ENCODE measurements at places on chromosomes 3 and 15.

GRCh38 chr3:172516318-172517214 is 6.7 kb downstream of the TNFSF10 start:
- DNase-seq: no peak

DNA sequence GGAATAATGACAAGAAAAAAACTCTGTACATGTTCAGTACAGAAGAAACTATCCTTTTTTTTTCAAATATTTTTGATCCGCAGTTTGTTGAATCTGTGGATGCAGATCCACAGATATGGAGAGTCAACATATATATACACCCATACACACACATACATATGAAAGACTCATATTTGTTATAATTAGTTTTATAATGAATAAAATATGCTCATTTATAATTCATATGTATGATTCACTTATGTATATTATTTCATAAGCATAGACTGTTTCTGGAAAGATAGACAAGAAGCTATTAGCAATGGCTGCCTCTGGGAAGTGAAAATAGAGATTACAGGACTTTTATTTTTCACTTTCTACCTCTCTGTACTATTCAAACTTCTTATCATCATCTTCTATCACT is 9.8 kb downstream of the DZIP1L start:
- DNase-seq: no peak

DNA sequence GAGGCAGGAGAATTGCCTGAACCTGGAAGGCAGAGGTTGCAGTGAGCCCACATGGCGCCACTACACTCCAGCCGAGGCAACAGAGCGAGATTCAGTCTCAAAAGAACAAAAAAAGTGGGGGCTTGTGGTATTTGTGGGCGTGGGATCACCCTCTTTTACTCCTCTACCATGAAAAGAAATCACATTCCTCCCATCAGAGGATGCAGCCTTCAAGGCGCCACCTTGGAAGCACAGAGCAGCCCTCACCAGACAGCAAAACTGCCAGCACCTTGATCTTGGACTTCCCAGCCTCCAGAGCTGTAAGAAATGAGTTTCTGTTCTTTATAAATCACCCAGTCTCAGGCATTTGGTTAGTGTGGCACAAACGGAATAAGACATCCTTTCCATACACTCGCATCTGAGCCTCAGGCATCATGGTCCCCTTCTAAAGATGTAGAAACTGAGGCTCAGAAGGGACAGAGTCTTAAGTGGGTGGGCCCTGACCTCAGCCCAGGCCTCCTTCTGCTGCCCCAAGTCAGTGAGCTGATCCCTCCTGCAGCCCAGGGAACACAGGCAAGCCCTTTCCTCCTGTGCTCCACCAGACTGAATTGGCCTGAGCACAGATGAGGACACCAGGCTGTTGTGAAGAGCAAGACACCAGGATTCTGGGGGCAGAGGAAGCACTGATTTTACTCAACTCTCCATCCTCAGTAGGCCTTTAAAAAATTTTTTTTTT is 201.7 kb upstream of the LINGO1 start:
- no peak for DNase-seq

DNA sequence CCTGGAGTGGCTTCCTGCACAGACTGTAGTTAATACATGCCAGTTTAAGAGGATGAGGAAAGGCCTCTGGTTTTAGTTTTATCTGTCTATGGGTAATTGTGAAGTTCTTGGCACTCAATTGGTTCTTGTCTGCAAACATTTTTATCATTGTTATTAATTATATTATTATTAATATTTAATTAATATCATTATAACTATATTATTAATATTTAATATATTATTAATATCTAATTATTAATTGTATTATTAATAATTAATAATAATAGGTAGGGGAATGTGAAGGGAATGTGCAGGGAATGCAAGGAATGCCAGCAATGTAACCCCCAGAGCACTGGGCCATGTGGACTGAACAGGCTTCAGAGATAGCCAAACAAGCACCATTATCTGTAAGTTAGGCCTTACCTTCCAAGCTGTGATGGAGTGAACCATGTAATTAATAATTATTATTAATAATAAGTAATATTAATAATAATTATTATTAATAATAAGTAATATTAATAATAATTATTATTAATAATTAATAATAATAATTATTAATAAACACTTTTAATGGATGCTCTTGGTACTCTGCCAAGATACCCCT is 79.8 kb upstream of the NMNAT3 start:
- DNase-seq: no peak

- peak; percentile 72 for DNase-seq
Measured at GRCh38 chr3:119559441-119559963, at the start of gene CD80. Gene CD80 (minus strand): TSS chr3:119559614. CDS start chr3:119557728, 1,886 bp downstream.

- no peak for DNase-seq
Measured at GRCh38 chr3:139517321-139518065, 22.0 kb downstream of the RBP1 start.

DNA sequence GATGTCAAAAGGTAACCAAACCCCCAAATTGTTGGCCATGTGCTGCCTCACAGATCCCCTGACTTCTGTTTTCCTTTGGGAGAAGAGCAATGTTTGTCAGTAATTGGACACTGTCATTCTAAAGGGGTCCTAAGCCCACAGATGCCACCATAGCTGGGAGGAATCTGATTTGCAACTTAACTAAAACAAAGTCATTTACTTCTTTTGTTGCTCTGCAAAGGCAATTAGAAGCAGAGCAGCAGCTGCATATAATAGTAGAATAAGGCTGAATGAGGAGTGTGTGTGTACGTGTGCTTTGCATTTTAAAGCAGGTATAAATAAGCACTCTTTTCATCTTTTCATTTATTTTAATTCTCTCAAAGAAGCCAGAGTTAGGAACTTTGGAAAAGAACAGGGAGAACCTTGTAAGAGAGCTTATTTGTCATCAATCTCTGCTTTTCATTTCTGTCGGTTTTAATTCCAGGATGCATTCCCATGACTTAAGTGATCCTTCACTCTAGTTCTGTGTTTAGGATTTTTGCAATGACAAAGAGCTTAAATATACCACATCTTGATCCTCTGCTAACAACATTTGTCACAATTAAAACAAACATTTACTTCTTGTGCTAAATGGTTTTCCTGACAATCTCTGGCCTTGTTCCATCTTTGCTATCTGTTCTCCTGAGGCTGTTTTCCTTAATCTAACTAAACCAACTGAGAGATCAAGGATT is 530.2 kb upstream of the CBLB start:
- no peak for DNase-seq

- DNase-seq: no peak
Measured at GRCh38 chr3:48024401-48024800, 8.2 kb upstream of the MAP4 start.

DNA sequence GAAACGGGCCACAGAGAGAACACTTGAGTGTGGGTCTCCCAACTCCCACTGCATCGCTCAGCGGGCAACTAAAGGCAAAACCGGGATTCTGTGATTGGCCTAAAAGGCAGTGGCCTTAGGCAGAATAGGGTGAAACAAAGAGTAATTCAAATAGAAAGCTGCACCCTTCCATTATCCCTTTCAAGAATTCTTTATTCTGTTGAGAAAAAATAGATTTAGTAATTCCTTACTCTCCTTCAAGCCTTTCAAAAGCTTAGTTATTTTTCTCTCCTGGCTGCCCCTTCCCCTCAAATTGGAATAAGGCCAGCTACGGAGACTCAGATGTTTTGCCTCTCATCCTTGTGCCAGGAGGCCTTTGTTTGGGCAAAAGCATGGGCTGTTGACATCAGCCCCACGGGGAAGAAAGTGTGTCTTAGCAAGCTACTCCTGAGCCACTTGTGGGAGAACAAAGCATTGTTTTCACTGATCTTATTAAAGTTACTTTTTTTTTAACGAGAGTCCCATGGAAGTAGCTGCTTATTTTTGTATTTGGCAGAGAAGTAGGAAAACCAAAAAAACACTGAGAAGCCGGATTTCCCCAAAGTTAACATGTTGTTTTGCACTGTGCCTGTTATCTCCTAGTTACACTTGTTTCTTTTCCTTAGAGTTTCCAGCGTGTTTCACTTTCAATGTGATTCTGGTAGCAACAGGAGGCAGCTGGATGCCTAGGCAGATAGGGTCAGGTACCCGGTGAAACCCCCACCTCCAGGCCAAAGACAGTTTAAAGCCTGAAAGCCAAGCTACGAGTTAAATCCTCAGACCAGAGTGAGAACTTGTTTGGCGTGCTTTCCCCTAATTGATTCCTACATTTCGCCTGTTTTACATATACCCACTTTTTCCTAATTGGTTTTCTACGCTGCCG is 2.2 kb downstream of the ST6GAL1 start:
- no peak for DNase-seq

DNA sequence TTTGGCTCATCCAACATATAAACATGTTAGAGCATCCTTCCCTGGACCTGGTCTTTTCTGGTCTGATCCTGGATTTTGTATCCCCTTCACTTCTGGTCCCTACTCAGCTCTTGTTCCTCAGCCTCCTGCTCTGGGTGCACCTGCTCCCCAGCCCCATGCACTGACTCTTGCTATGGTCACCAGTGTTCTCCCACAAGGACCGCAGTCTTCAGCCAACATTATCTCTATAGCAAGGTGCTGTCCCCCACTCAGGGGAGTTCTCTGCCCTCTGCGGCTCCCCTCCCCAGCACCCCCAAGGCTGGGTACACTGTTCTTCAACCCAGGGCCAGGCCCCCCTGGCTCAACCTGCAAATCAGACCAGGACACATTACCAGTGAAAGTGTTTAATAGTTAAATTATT is 80.2 kb downstream of the SEC22A start:
- no peak for DNase-seq

DNA sequence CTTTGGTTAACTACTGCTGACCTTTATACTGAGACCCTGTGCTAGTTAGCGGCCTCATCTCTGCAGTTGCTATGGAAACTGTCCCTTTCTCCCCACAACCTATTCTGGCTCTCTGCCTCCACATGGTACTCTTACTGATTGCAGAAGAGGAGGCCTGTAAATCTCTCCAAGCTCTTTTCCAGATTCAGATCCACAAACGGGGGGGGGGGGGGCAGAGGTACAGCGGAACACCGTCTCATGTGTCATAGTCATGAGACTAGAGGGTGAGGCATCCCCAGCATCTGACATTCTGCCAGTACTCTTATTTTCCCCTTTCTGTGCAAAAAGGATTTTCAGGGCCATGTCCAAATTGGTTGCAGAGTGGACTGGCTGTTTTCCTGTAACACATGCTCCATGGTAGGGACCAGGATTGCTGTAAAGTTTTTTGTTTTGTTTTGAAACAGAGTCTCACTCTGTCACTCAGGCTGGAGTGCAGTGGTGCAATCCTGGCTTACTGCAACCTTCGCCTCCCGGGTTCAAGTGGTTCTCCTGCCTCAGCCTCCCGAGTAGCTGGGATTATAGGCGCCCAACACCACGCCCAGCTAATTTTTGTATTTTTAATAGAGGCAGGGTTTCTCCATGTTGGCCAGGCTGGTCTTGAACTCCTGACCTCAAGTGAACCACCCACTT is 8.3 kb upstream of the MAP1A start:
- no peak for DNase-seq

DNA sequence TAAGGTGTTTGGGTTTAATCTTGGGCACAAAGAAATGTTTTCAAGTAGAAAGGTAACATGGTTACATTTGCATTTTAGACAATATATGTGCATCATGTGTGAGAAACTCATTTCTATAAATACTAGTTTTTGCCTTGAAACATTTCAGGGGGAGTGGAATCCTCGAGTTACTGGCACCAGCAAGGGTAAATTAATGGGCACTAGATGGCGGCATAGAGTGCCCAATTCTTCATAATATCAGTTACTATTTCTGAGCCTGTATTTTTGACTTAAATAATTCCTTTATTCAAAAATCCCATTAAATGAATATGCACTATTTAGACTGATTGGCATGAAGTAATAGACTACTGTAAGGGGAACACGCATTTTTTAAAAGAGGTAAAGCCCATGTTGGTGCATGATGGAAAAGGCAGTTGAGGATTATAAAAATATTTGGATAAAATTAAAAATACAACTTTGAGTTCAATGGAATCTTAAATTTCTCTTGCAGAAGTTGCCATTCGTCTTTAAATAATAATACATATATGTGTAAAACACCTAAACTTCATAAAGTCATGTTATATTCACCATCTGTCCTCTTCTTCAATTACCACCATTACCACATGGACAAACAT is 106.3 kb downstream of the ZBTB20 start:
- peak; percentile 17 for DNase-seq

DNA sequence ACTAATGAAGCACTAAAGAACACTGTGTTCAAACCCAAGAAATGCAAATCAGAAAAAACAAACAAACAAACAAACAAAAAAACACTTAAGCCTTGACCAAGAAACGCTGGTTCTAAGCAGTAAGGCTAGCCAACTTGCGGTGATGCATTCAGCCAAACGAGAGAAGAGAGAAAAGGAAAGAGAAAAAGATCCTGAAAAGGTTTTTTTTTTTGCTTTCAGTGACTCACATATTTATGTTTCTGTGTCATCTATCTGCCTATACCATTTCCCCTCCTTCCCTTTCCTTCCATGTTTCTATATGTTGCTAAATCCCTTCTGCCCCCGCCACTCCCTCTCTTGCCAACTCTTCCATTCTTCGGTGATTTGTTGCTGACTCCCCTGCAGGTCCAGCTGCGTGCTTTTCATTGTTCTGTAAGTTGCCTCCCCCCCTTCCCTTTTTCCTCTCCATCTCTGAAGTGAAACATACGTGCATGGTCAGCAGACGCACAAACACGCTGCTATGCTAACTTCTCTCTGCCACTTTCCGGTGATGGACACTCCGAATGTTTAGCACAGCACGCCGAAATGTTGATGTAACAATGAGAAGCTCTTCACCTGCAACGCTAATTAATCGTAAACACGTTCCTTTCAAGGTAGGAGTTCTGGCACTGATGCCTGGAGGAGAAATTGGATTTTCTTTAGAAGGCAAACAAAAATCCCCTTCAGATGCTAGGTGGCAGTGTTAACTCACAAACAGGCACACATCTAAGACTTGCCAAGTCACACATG is 154.4 kb downstream of the TUSC7 start:
- no peak for DNase-seq

DNA sequence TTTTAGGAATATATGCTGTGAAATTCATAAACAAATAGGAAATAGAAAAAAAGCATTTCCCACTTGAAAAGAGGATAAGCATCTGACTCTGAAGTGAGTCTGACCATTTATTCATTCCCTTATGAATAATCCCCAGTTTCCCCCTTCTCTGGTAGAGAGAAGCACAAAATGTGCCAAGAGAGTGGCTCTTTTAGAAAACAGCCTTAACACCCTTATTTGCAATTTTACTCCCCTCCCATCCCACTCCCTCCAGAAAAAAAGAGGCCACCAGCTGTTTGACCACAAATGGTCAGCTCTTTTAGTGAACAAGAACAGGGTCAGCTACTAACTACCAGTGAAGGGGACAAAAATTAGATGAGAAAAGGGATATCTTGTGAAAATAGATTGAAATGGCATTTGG is 184.5 kb upstream of the ADAMTS9 start:
- DNase-seq: no peak

- no peak for DNase-seq
Measured at GRCh38 chr3:190443257-190443656, 6.4 kb downstream of the TMEM207 start.

DNA sequence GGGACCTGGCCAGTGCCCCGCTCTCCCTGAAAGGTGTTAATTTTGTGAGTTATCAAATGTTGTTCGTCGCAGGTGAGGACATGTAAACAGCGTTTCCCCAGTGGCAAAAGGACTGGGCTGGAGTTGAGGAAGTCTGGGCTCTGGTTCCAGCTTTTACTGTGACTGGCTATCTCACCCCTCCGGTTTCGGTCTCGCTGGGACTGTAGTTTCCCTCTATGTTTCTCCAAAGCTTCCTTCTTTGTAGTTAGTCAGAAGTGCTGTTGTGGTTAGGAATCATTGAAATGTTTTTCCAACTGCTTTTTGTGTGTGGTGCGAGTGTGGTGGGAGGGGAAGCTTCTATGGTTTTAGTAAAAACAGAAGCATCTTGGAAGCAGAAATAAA is 990 bp upstream of the CLDN1 start:
- no peak for DNase-seq
